ENCODE measurements at places on chromosomes 1 and 21.

GRCh38 chr1:208201229-208201628 is 43.0 kb downstream of the PLXNA2 start:
- no peak for DNase-seq

DNA sequence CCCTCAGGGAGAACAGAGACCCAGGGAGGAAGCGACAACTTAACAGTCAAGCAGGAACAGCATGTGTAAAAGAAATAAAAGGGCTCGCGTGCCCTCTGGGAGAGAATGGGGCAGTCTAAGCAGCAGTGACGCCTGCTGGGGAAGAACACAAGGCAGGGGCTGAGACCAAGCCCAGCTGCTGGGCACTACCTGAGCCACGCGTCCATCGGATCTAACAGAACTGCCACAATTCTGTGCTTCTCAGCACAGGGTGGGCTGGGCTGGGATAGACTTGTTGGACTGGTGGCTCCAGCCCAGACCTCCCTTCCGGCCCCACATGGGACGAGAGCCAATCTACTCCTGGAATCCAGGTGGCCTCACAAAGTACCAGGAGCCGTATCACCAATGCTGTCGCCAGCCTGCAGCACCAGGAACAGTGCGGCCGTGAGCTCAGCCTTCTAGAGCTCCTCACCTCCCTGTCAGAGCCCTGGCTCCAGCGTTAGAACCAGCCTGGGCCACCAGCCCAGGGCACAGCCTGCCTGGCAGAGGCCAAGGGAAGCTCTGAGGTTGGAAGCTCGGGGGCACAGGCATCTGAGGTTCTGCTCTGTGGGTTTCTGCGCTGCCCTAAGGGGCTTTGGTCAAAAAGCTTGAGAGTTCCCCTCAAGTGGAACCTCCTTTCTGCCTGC is 7.4 kb downstream of the LRRC47 start:
- no peak for DNase-seq

DNA sequence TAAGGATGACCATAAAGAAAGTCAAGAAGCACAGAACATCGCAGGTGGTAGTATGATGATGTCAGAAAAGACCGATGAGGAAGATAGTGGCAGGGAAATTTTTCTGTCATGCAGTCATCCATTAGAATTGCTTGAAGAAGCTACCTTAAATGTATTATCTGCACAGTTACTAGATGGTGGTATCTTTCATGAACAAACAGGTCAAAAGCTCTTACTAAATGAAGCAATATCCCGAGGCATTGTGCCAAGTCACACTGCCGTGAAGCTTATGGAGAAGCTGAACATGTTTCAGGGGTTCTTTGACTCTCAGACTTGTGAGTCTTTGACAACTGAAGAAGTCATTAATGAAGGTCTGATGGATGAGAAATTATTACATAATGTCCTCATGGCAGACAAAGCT is 128.8 kb downstream of the MACF1 start:
- DNase-seq = no peak

DNA sequence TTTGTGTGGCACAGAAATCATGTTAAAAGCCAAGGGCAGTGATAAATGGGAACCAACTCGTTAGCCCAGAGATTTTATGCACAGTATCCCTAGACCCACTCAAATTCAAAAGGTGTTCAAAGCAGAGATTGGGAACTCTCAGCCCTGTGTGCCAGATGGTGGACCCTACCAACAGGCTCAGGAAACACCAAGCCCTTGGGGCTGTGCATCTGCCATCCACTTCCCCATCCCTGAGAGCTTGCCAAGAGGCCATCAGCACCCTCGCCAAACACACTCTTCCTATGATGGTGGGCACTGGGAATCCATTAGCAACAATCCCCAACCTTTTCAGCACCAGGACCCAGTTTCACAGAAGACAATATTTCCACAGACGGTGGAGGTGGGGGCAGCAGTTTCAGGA is 194.2 kb upstream of the NFIA start:
- no peak for DNase-seq

DNA sequence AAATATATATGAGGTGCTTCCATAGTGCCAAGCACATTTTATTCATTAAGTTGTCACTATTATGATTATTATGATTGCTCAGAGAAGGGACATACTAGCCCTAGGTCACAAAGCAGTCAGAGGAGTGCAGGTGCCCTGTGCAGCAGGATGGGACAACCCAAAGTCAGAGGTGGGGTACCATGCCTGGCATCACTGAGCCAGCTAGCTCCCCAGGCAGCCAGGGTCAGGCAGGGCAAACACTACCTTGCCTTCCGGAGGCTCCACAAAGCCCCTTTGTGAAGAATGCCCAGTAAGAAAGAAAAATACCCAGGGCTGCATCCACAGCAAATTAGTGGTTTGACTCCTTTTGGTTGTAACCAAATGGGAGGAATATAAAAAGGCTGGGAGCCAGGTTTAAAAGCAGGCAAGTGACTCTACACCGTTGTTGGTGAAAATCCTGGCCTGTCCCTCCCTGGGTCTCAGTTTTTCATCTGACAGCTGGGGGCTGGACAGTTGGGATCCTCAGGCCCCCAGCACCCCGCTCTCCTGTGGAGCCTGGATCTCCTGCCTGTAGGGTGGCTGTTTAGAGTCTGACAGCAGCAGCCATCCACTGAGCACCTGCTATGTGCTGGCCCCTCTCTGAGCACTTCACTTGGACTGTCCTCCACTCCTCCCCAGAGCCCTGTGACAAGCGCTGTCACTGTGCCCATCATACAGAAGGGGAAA is 98.8 kb downstream of the GLIS1 start:
- DNase-seq = no peak

DNA sequence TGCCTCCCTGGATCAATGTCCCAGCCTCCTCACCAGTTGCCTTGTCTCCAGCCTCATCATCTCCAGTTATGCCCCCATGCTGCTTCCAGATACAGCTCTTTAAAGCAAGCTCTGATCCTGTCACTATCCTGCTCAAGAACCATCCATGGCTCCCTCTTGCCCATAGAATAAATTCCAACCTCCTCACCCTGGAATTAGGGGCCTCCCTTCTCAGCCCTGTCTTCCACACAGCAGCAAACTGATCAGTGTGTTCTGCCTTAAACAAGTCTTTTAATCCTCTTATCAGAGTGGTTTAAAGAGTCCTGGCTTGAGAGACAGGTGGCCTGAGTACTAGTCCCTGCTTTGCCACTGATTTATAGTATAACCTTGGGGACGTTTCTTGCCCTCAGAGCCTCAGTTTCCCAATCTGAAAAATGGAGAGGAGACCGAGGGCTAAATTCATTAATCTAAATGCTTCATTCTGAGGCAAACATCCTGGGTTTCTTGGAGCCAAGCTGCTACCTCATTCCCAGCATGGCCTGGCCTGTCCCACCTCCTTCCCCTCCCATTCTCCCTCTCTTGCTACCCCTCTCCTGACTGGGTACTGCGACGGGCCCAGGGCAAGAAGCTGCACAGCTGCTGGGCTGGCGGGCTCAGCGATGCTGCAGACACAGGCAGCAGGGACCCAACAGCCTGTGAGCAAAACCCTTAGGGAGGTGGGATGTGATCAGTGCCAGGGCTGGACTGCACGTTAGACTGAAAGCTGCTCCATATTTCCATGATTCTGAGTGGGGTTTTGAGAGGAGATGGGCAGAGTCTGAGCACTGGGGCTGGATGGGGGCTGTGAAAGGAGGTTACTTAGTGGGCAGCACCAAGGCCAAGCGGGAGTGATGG is 221.4 kb downstream of the PTPRU start:
- no peak for DNase-seq

DNA sequence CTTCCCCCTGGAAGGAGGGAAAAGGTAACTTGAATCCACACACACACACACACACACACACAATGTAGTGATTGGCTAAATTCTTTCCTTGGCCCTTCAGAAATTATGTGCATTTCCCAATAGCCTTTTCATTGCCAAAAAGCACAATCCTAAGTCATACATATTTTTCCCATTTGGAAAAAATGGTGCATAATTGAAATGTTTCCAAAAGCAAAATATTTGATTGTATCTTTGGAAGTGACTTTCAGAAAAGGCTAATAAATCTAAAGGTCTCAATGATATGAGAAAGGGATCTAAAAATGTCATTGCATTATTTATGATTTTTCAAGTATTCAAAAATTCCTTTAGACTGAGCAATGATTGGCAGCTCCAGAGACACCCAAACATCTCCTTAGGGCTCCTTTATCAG is 43.5 kb upstream of the NEK7 start:
- DNase-seq = no peak

- no peak for DNase-seq
Measured at GRCh38 chr1:209218113-209218512, 365.4 kb upstream of the CAMK1G start.

GRCh38 chr1:106681939-106682522 is 374.4 kb upstream of the PRMT6 start:
- DNase-seq = no peak

DNA sequence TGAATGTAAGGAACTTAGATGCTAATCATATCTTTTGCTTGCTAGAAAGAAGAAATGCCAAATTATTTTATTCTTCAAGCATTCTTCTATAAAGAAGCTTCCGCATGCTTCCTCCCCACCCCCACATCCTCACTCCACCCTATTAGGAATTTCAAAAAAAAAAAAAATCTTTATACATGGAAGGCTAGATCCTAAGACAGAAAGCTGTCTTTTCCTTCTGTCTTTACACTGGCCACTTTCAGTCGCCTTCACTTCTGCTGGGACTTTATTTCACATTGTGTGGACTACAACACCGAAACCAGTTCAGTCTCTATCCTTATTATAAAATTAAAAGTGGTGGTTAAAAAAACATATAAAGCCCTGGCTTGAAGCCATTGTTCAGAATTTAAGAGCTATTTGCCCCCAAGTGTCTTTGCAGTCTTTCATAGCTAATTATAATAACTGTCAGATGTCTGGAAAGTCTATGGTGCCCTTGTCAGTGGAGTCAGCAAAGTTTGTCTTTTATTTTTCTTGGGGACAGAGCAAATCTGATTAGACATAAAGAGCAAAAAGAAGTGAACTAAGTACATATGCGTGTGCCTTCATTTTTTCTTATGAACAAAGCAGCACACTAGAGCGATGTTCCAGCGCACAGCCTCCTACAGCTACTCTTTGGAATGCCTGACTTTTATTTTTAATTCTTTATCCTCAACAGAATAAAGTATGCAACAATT is 297.7 kb downstream of the PTPRC start:
- DNase-seq = no peak

Measured in activated T-helper 1 cell treated with anti-CD3 and anti-CD28 coated beads, Interleukin-2, amount 50 U/mL, for 16 hours (primary cell).